Activated CD4-positive, alpha-beta T cell treated with anti-CD3 and anti-CD28 coated beads, Interleukin-2, amount 50 U/mL, for 48 hours (primary cell): ENCODE measurements at places on chromosomes 7 and 10.

DNA sequence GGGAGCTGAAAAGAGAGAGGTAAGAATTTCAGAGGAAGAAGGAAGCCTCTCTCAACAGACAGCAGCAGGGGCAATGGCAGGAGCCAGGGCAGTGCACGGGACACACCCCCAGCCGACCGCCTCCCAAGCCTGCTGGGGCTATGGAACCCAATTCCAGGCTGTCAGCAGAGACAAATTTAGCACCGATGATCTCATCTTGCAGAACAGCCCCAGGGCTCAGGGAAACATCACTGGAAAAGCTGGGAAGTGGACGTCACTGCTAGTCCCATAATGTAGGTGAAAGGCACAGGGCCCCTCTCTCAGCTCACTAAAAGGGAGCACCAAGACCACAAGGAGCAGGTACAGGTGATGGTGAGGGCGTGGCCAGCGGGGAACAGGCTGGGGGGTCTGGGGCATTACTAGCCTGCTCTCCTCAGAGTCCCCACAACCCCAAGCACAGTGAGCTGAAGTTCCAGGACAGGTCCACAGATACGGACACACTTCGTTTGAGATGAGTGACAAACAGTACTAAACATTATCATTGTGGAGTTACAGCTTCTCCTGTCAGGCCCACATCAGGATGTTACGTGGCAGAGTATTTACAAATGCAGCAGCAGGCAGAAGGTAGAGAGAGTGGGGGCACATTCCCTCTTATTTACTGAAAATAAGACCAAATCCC is 103.7 kb downstream of the PLXNA4 start:
- no peak for DNase-seq

DNA sequence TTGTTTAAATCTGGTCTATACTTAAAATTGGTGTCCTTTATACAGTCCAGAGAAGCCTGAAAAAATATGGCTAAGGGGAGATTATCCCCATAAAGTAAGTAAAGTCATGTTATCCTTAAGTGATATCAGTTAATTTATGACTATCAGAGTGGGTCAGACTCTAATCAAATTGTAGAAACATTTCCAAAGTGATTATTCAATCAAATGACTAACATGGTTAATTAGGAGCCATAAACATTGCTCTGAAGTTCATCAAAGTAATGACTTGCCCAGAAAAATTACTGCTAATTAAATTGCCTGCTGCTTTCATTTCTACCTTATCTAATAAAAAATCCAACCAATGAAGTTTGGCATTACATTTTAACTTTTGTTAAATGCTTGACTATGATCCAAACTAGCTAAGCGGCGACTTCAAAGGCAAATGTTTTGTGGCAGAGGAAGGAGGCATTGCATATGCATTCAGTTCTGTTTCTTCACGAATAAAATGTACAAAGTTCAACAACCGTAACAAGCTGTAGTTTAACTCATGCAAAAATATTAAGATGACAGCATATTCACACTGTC is 76.7 kb downstream of the ETV1 start:
- DNase-seq = no peak

DNA sequence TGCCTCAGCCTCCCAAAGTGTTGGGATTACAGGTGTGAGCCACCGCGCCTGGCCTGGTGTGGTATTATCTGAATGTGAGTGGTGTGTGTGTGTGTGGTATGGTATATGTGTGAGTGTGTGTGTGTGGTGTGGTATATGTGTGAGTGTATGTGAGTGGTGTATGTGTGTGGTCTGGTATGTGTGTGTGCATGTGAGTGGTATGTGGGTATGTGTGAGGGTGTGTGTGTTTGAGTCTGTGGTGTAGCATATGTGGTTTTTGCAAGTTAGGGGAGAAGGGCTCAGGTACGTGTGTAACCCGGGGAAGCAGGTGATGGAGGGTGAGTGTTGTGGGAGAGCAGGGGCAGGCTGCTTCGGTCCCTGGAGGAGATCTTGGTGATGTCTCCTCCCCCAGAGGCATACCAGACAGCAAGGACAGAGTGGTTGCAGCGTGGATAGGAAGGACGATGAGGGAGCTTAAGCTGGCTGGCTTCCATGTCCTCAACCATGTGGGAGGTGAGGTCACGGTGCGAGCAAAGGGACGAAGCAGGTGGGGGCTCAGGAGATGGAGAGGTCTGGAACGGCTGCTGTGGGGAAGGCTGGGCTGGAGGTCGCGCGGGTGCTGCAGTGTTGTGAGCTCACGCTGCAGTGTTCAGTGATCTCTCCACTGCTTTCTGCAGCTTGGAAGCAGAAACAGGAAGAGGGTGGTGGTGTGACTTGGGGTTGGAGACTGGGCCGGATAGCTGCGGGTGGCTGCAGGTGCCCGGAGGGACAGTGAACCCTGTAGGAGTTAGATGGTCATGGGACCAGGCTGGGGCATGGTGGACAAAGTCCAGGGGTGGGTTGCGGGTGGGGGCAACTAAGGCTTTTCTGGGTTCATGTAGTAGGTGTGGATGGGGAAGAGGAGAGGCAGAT is 5.0 kb downstream of the ZYX start:
- DNase-seq = no peak

GRCh38 chr7:1924258-1924817 is 254.3 kb downstream of the ELFN1 start:
- no peak for DNase-seq

- no peak for DNase-seq
Observed at GRCh38 chr10:122657729-122658128, 41.9 kb downstream of the C10orf120 start.

DNA sequence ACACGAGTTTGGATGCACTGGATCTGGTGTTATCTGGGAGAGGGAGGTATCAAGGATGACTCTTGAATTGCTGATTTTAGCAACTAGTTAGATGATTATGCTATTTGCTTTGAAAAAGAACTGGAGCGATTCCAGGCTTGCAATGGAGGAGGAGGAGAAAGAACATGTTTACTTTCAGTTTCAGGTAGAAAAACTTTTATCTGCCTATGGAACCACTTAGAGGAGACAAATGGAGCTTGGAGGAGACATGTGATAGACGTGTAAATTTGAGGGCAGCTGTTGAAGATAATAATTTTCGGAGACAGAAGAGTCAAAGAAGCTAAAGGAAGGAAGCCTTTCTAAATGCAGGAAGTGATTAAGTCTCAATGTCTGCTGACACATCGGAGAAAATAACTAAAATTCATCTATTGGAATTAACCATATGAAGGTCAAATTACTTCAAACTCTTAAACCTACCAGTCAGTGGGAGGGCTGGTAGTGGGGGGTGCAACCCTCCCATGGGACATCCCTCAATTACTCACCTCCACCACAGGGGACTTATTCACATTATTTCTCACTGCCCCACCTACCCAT is 56.4 kb upstream of the GNAI1 start:
- peak; percentile 4 for DNase-seq

DNA sequence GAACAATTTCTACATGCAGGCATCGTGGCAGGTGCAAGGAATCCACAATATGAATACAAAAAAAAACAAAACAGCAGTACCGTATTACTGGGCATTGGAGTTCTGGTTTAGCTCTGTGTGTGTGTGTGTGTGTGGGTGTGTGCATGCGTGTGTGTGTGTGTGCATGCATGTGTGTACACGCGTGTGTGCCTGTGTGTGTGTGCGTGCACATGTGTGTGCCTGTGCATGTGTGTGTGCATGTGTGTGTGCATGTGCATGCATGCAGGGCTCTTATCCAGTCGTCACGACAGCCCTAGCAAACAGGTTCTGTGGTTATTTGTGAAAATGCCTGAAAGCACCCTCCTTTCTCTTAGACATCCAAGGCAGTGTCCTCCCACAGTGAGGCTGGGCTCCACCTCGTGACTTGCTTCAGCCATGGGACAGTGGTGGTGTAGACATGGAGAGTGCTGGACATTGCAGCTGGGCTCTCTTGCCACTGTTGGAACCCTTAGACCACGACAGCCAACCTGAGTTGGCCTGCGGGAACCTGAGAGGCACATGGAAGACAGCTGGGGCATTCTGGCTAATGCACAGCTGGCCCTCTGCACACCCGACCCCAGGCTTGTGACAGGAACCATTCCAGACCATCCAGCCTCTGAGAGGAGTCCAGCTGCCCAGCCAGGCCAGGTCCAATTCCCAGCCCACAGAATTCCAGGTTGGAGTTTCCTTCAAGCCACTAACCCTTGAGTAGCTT is 173.4 kb upstream of the SHH start:
- no peak for DNase-seq

GRCh38 chr7:88224601-88225275 is 4.9 kb upstream of the SRI start:
- DNase-seq = no peak

DNA sequence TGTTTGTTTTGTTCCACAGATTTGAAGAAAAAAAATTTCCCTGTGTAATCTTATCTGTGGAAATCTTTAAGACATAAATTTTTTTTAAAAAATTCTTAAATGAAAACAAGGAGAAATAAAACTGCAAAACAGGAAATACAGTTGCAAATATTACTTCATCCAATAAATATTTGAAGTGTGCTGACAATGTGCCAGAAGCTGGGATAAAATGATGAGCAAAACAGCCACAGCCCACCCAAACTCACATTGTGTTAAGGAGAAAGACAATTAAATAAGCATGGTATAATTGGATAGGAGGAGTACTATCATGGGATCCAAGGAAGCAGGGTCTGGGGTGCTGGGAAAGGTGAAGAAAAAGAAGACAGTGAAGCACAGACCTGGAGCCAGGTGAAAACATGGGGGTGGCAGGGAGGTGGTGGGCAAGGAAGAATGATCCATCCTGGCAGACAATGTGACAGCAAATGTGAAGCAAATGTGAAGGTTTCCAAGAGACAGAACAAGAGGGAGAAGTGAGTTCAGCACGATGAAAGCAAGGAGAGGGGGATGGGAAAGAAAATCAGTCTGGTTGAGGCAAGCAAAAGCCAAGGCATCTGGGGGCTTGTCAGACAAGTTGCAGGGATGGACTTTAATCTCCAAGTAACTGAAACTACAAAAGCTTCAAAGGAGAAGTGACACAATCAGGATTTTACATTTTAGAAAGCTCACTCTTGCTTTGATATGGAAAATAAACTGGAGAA is 135.9 kb downstream of the HIBADH start:
- no peak for DNase-seq

GRCh38 chr10:85761906-85762445 is 604.6 kb downstream of the GRID1 start:
- DNase-seq = no peak

DNA sequence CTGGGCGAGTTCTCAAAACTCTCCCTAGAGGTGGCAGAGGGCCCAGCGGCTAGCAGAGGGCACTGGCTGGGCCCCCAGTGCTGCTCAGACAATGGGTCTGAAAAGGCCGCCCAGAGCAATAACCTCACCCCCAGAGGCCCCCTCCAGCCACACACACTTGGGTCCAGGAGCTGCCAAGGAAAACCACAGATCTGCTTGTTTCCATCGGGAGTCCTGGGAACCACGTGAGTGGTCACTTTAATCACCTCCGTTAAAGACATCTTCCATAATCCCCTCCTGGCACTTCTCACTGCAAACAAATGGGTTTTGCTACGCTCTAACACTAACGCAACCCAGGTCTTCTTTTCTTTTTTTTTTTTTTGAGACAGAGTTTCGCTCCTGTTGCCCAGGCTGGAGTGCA is 30.0 kb downstream of the NUDT1 start:
- no peak for DNase-seq

- no peak for DNase-seq
Observed at GRCh38 chr7:39504963-39505362, 61.2 kb upstream of the YAE1 start.

- DNase-seq = peak; percentile 59
Observed at GRCh38 chr10:132397671-132398565, 918 bp downstream of the PWWP2B start.

GRCh38 chr10:120477743-120478141 is 20.7 kb downstream of the PLPP4 start:
- DNase-seq = no peak

DNA sequence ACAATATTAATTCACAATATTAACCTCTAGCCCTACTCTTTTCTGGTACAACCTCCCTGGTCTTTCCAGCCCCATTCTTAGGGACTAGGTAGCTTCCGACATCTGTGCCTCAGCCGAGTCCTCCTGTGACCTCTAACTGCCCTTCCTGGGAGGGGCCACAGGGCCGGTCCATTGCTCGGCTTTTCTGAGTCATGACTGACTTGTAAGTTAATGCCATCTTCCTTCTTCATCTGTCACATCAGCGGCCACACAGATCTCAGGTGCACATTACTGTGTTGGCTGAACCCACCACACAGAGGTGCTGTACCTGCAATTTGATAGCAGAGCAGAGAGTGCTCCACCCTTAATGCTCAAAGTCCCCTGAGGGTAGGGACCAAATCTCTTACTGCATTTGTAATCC is 4.1 kb upstream of the CPA4 start:
- DNase-seq = no peak

DNA sequence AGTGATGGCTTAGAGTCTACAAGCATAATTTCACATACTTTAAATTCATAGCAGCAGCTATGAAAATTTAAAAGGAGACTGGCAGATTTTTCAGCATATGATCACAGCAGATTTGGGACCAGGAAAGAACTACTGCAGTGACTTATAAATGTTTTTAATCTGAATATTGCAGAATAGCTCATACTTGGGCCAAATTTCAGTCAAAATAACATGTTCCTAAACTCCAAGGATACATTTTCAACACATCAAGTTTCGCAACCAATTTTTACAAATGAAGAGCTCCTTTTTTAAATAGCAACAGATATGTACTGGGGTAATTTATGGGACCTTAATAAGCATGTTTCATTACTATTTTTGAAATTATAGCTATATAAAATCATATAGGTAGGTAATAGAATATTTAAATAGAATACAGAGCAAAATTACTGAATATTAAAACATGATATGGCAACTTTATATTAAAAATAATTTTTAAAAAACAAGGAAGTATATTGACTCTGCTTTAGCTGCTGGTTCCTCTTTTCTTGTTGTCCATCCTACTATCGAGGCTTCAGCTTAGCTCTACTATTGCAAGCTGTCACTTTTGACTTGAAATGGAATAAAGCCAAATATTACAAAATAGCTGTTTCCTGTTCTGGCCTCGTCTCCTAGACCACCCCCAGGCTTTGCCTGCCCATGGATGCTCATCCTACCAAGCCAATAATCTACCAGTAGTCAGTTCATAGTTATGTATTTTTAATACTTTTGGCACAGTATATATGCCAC is 123.1 kb downstream of the NRBF2 start:
- no peak for DNase-seq

DNA sequence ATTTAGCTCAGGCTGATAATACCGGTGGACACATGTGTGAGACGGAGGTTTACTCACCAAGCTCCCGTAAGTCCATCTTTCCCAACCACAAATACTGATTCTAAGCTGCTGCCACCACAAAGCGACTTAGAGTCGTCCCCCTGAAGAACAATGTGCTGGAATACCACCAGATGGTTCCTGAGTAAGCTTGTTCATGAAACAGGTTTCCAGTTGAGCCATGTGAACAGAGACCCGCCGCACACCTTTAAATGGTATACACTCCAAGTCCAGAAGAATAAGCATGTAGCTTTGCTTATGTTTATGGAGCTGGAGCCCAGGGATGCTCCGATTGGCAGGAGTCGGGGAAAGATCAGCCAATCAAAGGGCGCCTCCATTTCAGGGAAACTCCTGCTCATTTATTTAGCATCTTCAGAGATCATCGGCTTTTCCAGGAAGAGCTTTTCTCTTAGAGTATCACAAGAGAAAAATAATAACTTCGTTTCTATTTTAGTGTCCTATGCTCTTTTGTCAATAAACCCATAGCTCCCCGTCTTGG is 261.6 kb upstream of the AOAH start:
- no peak for DNase-seq

GRCh38 chr7:44066494-44067063 is 1.2 kb upstream of the PGAM2 start:
- DNase-seq = no peak

GRCh38 chr7:80548840-80549530 is 37.1 kb upstream of the GNAT3 start:
- no peak for DNase-seq

GRCh38 chr7:130887957-130888371 is 154.0 kb upstream of the KLF14 start:
- DNase-seq = no peak
